Activated CD8-positive, alpha-beta T cell treated with anti-CD3 and anti-CD28 coated beads for 36 hours (primary cell): ENCODE measurements at places on chromosomes 11 and 22. TPM values are rescaled to one million over a fixed set of nuclear protein-coding genes. Genes with fewer than 3 reads are reported as not detected.
A peak's percentile ranks its signal among the peaks of the same experiment; 100 is the strongest.

- DNase-seq: peak; percentile 42
- H3K4me3 ChIP-seq: no peak overlapping the region
- no peaks in the 10 kb centered on the region for H3K27me3 ChIP-seq
- H3K4me1 ChIP-seq: no peaks in the 10 kb centered on the region
Measured at GRCh38 chr22:43273902-43274484, 69.2 kb downstream of the SCUBE1 start.

- peaks cover 31% of the 10 kb centered on the region for H3K36me3 ChIP-seq
- no peak overlapping the region for H3K4me3 ChIP-seq
- DNase-seq: no peak
Measured at GRCh38 chr22:20044495-20045151, 23.7 kb downstream of the TANGO2 start.

GRCh38 chr22:29704528-29705285 is 15.1 kb upstream of the CABP7 start:
- H3K4me1 ChIP-seq: peaks cover 4% of the 10 kb centered on the region
- H3K27me3 ChIP-seq: peaks cover 2% of the 10 kb centered on the region
- no peak overlapping the region for H3K27ac ChIP-seq
- no peak for DNase-seq
- no peaks in the 10 kb centered on the region for H3K36me3 ChIP-seq
- no peak overlapping the region for H3K4me3 ChIP-seq

- no peaks in the 10 kb centered on the region for H3K27me3 ChIP-seq
- H3K27ac ChIP-seq: no peak overlapping the region
- H3K36me3 ChIP-seq: no peaks in the 10 kb centered on the region
- no peak overlapping the region for H3K4me3 ChIP-seq
- peaks cover 35% of the 10 kb centered on the region for H3K4me1 ChIP-seq
Measured at GRCh38 chr11:1508491-1508891, 21.9 kb upstream of the MOB2 start.

PRCP gene
- total RNA-seq: 29.9 TPM

DNA sequence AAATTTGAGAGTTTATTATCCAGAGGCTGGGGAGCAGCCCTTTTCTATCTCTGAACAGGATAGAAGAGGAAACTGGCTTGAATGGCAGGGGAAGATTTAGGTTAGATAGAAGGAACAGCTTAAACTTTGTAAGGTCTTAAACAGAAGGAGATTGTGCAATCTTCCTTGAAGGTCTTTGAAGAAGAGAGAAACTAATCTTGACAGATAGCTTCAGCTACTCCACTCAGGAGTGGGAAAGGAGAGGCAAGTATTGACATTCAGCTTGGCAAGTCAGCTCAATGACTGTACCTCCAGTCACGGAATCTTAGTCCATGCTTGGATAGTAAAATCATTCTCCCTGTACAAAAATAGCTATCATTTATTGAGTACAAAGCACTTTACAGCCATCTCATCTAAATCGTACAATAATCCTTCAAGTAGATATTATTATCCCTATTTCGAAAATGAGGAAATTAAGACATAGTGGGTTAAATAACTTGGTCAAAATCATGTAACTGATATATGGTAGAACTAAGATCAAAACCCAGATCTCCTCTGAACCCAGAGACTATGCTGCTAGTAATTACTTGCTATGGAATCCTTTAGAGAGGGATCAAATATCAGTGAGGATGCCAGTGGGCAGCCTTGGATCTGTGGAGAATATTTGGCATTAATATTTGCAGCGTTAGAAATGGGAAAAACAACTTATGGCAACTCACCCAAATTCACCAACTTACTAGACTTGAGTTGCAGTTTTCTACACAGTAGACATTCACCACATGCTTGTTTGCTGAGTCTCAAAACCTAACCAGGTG is 14.6 kb downstream of the C11orf97 start:
- no peaks in the 10 kb centered on the region for H3K4me1 ChIP-seq
- H3K36me3 ChIP-seq: no peaks in the 10 kb centered on the region
- no peak overlapping the region for H3K4me3 ChIP-seq
- no peak for DNase-seq
- no peak overlapping the region for H3K27ac ChIP-seq

MAJIN gene
- total RNA-seq: not detected

DNA sequence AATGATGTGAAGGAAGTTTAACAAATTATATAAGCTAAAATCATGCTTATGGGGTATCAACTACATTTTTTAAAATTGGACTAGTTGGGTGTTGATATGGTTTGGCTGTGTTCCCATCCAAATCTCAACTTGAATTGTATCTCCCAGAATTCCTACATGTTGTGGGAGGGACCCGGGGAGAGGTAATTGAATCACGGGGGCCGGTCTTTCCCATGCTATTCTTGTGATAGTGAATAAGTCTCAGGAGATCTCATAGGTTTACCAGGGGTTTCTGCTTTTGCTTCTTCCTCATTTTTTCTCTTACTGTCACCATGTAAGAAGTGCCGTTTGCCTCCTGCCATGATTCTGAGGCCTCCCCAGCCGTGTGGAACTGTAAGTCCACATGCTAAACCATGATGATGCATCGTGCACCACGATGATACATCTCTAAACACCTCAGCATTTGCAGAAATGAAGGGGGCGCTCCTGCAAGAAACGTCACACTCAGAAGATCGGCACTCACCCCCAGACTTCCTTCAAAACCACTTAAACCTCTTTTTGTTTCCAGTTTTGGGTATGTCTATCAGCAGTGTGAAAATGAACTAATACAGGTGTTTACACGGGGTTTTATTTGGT is 340.0 kb downstream of the SHANK2 start:
- peaks cover 4% of the 10 kb centered on the region for H3K4me1 ChIP-seq
- no peak overlapping the region for H3K4me3 ChIP-seq
- H3K27me3 ChIP-seq: peaks cover 15% of the 10 kb centered on the region
- H3K27ac ChIP-seq: no peak overlapping the region
- peak; percentile 48 for DNase-seq

- no peaks in the 10 kb centered on the region for H3K36me3 ChIP-seq
- H3K27ac ChIP-seq: no peak overlapping the region
- DNase-seq: peak; percentile 38
- peaks cover 4% of the 10 kb centered on the region for H3K4me1 ChIP-seq
- no peak overlapping the region for H3K4me3 ChIP-seq
- no peaks in the 10 kb centered on the region for H3K27me3 ChIP-seq
Measured at GRCh38 chr11:19660076-19660475, 52.6 kb upstream of the NAV2 start.

GRCh38 chr11:83070044-83070701 is 1.5 kb downstream of the RAB30 start:
- no peak for DNase-seq
- peak overlapping the region; percentile 2 for H3K27ac ChIP-seq
- H3K4me1 ChIP-seq: peaks cover 49% of the 10 kb centered on the region
- no peaks in the 10 kb centered on the region for H3K27me3 ChIP-seq

TKFC gene
- 79.1 TPM for total RNA-seq

DNA sequence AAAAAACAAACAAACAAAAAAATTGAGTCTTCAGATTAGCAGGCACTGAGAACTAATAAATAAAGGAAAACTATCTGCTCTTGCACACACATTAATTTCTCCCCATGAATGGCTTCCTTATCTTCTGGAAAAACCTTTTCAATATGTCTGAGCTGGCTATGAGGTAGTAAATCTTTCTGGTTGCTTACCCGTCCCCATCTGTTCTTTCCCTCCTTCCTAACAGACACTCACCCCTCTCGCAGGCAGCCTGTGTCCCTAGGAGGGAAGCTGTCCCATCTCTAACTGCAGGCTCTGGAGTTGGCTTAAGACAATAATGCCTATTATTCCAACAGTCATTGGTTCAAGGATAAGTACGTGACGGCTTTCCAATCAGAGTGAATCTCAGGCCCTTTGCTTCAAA is 8.2 kb upstream of the SCUBE2 start:
- H3K27ac ChIP-seq: no peak overlapping the region
- no peak for DNase-seq
- no peaks in the 10 kb centered on the region for H3K36me3 ChIP-seq
